Iris pigment epithelial cell (primary cell): ENCODE measurements at places on chromosomes 16 and 17.

DNA sequence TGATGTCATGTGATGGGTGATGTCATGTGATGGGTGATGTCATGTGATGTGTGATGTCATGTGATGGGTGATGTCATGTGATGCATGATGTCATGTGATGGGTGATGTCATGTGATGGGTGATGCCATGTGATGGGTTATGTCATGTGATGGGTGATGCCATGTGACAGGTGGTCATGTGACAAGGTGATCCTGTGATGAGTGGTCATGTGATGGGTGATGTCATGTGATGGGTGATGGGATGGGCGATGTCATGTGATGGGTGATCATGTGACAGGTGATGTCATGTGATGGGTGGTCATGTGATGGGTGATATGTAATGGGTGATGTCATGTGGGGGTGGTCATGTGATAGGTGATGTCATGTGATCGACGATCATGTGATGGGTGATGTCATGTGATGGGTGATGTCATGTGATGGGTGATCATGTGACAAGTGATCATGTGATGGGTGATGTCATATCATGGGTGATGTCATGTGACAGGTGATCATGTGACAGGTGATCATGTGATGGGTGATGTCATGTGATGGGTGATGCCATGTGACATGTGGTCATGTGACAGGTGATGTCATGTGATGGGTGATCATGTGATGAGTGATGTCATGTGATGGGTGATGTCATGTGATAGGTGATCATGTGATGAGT is 17.2 kb downstream of the CD300LB start:
- DNase-seq: peak; percentile 44

DNA sequence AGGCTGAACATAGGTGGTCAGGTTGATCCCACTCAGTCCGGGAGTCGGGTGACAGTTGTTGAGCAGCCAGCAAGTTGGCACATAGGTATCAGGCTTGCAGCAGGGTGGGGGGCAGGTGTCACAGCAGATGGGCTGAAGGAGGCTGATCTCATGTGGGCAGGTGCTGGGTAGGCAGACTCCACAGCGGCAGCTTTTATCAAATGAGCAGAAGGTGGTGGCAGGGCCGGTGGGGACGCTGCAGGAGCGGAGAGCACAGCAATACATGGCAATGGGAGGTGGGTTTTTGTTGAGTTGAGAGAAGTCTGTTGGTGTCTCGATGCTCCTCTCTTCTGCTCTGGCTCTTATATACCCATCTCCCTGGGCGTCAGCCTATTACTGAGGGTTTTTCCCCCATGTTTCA is at the start of gene KRTAP3-1:
TSS of gene KRTAP3-1 (minus strand) at position 318 of the 400 bp plus-strand sequence. CDS start at position 264, 54 bp downstream.
- DNase-seq: no peak

DNA sequence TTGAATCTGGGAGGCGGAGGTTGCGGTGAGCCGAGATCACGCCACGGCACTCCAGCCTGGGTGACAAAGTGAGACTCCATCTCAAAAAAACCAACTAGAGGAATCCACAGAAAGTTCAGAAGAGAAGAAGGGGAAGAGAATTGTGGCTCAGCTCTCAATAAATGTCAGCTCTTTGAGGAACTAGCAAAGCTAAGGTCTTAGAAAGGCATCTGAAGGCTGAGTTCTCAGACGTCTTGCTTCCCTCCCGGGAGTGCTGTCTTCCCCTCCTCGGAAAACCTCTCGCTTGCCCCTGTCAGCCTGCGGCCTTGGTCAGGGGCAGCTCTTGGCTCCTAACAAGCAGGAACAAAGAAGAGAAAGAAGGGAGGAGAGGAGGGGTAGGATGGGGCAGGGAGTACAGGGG is 5.3 kb downstream of the SHPK start:
- no peak for DNase-seq

DNA sequence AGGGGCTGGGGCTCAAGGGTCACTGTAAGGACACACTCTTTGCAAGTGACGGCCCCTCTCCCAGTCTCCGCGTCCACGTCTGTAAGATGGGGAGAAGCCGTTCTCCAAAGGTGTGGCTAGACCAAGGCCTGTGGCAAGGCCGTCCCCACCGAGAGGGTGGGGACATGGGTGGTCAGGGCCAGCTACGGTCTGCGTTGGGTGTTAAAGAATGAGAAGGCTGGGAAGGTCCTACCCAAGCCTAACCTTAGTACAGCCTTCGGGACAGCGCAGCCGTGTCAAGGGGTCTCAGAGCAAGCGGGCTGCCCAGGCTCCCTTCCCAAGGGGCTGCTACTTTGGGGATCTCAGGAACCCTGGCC is 1.9 kb downstream of the C1QTNF8 start:
- DNase-seq: no peak

GRCh38 chr17:1460233-1460632 is 4.2 kb upstream of the CRK start:
- no peak for DNase-seq

GRCh38 chr17:56502120-56502654 is 91.3 kb upstream of the NOG start:
- DNase-seq: no peak

DNA sequence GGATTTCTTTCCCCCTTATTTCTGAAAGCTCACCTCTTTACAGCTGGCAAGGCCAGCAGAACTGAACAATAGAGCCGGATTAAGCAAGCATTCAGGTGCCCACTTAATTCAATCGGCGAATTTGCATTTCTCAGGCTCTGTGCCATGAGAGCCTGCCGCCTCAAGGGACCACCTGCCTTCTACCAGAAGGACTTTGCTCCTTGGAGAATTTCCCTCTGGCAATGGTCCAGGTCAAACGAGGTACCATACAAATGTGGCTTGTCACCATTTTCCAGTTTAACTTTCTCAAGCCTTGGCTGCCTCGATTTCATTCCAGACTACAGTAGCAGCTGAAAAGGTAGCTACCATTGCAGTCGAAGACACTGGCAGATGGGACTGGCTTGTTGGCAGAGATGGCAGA is 534.0 kb downstream of the MAF start:
- no peak for DNase-seq

DNA sequence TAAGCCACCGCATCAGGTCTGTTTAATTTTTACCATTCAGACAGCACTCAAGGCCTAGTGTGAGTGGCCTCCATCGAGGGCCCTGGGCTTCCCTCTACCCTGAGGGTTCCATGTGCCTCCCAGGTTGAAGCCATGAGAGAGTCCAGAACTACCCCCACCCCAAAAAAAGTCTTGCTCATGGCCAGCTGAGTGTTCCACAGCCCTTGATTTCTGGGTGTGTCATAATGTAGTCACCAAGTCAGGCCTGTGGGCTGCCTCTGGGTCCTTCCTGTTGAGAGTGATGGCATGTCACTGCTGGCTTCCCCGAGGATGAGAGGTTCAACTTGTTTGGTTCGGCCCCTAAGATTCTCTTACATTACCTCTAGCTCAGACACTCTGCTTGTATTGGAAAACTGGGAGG is 100.6 kb downstream of the PITPNC1 start:
- no peak for DNase-seq

- peak; percentile 49 for DNase-seq
Measured at GRCh38 chr17:37506678-37507077, 17.0 kb downstream of the DUSP14 start.

DNA sequence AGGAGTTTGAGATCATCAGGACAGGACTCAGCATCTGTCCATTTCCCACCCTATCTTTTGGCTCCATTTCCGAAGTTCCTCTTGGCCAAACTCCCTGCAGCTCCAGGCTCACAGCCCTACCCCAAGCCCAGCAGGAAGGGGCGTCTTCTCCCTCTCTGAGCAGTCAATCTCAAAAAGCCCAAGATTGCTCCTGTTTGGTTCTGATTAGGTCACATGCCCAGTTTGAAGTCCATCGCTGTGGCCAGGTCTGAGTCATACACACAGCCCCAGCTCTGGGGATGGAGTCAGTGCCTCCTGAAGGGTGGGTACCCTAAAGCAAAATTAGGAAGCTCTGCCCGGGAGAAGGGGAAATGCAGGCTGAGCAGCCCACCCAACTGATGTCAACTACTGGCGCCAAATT is 23.9 kb downstream of the SNX20 start:
- DNase-seq: peak; percentile 14

GRCh38 chr17:66483906-66484305 is 181.5 kb downstream of the PRKCA start:
- DNase-seq: no peak

GRCh38 chr17:78728495-78728894 is 53.6 kb downstream of the CYTH1 start:
- no peak for DNase-seq

GRCh38 chr16:84524346-84524920 is 20.0 kb upstream of the MEAK7 start:
- no peak for DNase-seq

GRCh38 chr17:22443061-22443460 is 750.7 kb downstream of the KCNJ18 start:
- no peak for DNase-seq

DNA sequence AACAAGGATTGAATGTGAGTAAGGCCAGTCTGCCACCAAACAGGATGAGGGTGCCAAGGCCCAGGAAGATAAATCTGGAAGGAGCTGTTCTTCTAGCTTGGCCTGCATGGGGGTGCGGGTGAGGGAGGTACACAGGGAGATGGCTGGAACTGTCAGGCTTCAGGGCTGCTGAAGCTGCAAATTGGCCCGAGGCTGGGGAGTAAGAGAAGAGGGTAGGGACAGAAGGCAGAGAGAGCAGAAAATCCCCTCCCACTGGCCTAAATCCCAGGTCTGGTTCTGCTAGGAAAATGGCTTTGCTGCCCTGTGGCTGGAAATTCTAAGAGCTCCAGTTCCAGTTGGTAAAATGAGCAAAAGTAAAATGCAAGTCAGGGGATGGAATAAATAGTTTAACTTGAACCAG is 87.9 kb downstream of the CCDC182 start:
- no peak for DNase-seq

DNA sequence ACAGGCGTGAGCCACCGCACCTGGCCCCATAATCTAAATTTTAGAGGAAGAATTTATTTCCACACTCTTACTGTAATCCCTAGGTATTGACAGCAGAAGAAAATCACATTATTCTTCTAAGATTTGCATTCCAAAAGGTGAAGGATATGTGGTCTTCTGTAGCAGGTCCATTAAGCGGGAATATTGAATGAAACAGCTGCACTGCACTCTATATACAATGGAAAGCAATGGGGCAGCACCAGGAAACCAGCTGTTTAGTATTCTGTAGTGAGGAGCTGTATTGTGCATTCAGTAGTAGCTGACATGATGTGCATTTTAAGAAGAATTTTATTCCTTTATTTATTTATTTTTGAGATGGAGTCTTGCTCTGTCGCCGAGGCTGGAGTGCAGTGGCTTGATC is 49.6 kb downstream of the PSMD12 start:
- no peak for DNase-seq

- DNase-seq: no peak
Measured at GRCh38 chr16:27377666-27378485, 24.1 kb upstream of the IL21R start.

GRCh38 chr16:3771513-3771912 is 54.2 kb upstream of the TRAP1 start:
- no peak for DNase-seq

GRCh38 chr16:83198977-83199376 is 572.2 kb downstream of the CDH13 start:
- DNase-seq: no peak

DNA sequence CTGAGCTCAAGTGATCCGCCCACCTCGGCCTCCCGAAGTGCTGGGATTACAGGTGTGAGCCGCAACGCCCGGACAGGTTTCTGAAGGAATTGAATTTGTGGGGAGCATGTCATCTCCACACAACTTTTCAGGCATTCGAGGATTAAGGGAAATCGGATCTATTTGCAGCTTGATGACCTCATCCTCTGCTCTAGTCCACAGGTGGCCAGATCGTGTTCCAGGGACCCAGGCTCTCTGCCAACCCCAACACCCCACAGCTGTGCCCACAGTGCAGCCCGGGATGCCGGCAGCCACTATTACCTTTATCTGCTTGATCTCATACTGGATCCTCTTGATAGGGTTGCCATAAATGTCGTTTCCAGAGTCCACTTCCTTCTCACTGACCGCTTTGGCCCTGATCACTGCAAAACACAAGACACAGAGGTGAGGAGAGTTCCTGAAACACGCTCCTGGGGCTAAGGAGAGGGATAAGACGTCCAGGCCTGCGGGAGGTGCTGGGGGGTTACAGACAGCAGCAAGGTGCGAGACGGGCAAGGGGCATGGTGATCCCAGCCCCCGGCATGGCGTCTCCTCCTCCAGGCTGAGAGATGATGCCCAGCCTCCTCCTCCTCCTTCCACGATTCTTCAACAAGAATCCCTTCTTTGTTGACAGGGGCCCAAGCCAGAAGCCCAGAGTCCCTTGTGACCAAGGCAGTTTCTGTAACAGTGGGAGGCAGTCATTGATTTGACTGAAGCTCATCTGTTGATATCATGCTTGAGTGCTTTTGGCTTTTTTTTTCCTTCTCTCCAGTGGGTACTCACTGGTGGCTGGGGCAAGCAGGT is 29.3 kb downstream of the CEP295NL start:
- peak; percentile 65 for DNase-seq

DNA sequence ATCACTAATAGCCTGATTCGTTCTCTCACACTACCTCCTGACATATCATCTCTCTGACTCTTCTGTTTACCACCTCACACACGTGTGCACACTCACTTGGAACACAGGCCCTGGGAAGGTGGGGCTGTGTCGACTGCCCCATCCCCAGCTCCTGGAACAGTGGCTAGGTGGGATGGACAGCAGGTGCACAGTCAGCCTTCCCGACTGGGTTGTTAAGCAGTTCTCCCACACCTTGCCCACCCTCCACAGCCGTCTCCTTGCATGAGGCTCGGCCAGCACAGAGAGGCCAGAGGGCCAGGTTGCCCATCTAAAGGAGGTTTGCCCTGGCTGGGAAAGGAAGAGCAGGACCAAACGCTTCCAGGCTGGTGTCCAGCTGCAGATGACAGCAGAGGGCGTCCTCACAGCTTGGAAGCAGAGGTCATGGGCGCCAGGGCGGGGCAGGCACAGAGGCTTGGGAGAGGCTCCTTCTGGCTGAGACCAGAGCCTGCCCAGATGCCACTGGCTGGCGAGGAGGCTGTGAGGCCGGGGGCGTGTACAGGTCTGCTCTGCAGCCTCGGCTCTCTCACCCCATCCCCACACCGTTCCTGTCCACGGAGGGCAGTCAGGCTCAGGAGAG is 92.8 kb downstream of the AMFR start:
- peak; percentile 54 for DNase-seq

DNA sequence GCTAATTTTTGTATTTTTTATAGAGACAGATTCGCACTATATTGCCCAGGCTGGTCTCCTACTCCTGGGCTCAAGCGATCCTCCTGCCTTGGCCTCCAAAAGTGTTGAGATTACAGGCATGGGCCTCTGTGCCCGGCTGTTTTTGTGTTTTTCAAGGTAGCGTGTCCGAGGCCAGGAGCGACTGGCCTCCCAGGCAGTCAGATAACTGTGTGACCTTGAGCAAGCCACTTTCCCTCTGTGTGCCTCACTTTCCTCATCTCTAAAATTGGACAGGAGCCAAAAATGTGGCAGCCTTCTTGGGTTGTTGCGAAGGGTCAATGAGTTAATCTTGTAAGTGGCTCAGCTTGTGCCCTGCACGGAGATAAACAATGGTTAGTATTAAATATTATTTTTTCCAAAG is 2.4 kb downstream of the ABCC1 start:
- no peak for DNase-seq

DNA sequence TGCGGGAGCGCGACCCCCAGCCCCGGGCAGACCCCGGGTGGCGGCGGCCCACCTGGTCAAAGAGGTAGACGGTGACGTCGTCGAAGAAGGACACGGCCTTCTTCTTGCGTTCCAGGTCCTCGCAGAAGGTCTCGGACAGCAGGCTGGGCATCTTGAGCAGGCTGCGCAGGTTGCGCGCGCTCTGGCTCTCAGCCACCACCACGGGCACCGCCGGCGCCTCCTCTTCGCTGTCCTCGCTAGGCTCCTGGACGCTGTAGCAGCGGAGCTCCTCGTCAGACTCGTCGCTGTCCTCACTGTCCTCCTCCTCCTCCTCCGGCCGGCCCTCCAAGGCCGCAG is 45.2 kb upstream of the PVALEF start:
- DNase-seq: no peak

- no peak for DNase-seq
Measured at GRCh38 chr17:39351508-39351907, 49.9 kb downstream of the FBXL20 start.
